Stimulated activated CD4-positive, alpha-beta T cell treated with anti-CD3 and anti-CD28 coated beads, Interleukin-12 subunit alpha, Interleukin-12 subunit beta, amount 100 ng/mL, for 48 hours (primary cell): ENCODE measurements at places on chromosomes 7 and 10.

DNA sequence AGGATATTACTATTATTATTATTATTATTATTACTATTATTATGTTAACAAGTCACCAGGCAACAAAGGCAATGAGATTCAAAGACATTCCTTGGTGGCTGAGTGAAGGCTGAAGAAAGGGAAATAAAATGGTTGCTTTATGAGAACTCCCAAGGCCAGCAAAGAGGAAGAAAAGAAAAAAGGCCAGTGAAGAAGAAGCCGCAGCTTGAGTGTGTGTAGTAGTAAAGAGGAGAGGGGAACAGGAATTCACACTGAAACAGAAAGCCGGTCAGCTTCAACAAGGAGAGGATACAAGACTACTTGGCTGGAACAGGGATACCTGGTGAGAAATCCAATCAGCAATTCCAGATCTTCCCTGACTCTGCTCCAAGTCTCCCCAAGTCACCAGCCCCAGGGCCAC, 42.4 kb downstream of the PLXNA4 start:
- DNase-seq, result no peak

DNA sequence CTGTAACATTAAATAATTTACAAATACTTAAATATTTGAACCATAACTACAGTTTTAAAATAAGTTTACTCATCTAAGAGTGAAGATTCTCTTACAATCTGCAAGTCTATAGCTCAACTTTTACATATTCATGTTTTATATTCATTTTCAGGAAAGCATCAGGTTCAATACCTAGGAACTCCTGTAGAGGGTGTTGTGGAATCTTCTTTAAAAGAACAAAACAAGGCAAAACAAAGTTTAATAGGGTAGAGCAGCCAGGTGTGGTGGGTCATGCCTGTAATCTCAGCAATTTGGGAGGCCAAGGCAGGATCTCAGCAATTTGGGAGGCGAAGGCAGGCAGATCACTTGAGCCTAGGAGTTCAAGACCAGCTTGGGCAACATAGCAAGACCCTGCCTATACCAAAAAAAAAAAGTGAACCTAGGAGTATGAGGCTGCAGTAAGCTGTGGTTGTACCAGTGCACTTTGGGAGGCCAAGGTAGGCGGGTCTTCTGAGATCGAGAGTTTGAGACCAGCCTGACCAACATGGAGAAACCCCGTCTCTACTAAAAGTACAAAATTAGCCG, 45.1 kb downstream of the ST8SIA6 start:
- DNase-seq, result no peak

DNA sequence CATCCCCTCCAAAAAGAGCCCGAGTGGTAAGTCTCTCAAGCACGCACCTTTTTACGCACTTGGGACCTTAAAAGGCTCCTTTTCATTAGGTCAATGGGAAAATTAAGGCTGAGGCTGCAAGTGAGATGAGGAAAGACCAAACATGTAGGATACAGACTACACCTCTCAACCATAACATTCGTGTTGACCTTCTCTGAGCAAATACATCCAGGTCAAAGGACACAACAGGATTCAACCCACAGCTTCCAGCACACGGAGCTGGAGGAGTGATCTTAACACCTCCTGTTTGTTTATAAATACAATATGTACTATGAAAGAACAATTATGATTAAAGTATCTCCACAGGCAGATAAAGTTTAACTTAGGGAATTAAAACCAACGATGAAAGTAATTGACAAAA, 9.7 kb downstream of the SFMBT2 start:
- no peak for DNase-seq

GRCh38 chr7:73517241-73517995, 4.7 kb downstream of the BAZ1B start:
- no peak for DNase-seq

DNA sequence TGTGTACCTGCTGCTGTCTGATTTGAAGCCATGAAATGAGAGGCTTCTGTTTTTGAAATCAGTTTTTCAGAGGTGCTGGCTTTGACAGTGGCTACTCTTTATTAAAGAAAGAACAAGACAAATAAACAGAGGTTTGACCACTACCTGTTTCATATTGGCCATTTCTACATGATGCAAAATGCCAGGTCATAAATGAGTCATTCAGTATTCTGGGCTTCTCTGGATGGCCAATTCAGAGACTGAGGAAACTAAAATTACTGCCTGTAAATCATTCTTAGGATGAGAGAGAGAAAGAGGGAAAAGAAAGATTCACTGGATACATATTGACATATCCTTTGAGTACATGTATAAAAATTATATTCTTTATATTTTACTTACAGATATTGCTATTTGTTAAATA, 303.3 kb upstream of the ETV1 start:
- DNase-seq, result no peak

- DNase-seq, result no peak
These were observed 222.2 kb upstream of the CXCL12 start for GRCh38 chr10:44607116-44607515.

DNA sequence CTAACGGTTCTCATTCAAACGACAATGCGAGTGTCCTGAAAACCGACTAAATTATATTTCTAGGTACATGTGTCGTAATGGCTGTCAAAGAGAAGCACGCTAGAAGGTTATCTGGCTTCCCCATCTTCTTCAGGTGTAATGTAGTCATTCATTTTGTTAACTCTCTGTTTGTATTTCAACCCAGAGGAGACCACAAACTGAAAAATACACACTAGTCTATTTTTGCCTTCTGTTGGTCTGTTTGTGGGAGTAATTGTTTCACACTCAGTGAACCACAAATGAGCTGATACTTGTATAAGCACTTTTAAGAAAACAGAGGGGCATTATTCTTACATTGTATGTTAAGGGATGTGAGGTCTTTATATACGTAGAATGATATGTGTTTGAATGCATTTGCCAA, 305.9 kb downstream of the GATA3 start:
- DNase-seq, result no peak

GRCh38 chr10:48383393-48383792, 76.9 kb downstream of the MAPK8 start:
- DNase-seq, result no peak

- no peak for DNase-seq
These were observed 21.9 kb upstream of the VIPR2 start for GRCh38 chr7:159166530-159166929.

GRCh38 chr10:114363745-114364454, 40.4 kb downstream of the AFAP1L2 start:
- no peak for DNase-seq

GRCh38 chr10:58143944-58144343, 123.8 kb downstream of the IPMK start:
- DNase-seq, result no peak

- DNase-seq, result no peak
These were observed 2.2 kb downstream of the ADCY1 start for GRCh38 chr7:45576249-45576929.

DNA sequence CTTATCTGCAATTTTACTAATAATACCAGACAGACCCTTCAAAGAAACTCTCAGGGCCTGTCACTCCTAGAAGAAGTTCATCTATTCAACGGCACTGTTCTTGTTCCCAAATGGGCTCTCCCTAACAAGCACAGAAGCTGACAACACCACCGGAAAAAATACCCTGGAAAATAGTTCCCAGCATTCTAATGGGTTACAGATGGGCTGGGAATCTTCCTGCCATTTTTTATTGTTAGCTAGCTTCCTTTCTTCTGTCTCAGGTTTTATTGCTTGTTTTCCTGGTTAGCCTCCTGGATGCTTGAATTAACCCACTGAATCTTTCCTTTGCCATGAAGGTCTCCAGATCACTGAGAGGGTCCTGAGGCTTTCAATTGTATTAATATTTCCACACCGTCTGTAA, 689.8 kb upstream of the NRP1 start:
- DNase-seq, result no peak

DNA sequence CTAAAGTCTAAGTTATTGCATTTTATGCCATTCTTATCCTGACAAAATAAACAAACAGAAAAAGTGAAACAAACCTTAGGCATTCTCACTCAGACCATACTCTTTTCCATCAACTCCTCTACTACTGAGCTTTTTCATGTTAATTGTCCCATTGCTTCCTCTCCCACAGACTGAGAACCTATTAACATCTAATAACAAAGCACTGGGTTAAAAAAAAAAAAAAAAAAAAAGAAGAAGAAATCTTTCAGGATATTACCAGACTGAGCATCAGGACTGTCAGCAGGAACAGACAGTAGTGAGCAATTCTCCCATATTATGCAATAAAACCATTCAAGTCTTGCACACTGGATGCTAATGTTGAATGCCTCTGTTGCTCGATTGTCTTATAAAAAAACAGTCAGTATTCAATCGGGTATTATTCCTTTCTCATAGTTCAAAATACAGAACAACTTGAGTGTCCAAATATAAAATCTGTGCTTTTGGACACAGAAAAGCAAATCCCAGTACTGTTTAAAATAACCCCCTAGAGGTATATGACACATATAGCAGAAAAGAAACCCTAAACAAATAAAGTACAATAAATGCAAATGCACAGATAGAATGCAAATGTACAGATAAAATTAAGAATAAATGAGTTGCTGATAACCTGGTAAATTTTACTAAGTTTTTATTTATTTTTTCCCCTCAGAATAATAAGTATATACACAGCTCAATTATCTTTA, 531.3 kb upstream of the LRRTM3 start:
- DNase-seq, result no peak

DNA sequence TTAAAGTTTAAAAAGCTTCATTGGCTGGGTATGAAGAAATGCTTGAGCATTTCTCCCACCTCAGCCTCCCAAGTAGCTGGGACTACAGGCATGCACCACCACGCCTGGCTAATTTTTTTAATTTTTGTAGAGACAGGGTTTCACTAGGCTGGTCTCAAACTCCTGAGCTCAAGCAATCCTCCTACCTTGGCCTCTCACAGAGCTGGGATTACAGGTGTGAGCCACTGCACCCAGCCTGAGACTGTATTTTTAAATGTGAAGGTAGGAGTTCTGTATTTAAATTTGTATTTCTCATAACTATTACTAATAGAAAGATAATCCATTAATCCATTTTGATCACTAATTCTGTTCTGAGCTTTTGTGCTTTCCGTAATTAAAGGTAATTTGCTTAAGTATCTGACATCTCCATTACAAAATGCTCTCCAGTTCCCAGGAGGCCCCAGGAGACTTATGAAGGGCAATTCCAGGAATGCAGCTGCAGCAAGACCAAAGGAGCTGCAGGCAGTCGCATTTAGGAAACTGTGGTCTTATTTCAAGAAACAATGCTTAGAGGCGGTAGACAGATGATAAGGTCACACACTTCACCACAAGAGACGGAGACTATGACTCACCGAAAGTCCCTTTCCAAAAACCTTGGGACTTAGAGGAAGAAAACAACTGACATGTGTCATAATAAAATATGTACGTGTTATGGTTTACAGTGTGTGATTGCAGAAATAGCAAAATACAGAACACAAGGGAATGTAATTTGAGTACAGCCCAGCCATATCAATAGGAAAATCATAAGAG, 23.3 kb downstream of the YAE1 start:
- DNase-seq, result peak; percentile 78

GRCh38 chr10:82668221-82668895, 793.4 kb downstream of the NRG3 start:
- DNase-seq, result no peak

- no peak for DNase-seq
These were observed 89.8 kb upstream of the LRRTM3 start for GRCh38 chr10:66836057-66836456.

DNA sequence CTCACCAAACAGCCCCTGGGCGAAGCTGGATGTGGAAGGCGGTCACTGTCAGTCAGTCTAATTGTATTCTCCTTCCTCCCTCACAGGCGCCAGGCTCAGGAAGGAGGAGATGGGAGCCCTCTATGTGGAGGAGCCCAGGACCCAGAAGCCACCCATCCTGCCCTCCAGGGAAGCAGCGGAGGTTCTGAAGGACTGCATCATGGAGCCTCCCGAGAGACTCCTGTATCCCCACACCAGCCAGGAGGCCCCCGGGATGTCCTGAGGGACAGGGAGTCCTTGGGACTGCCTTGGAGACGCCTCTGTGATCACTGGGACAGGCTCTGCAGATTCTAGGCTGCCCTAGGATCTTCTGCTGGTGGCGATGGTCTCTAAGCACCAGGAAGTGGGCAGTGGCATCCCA, 9.7 kb upstream of the ATP6V0E2 start:
- DNase-seq, result no peak

GRCh38 chr10:110562348-110562747, 5.1 kb upstream of the SMC3 start:
- no peak for DNase-seq

DNA sequence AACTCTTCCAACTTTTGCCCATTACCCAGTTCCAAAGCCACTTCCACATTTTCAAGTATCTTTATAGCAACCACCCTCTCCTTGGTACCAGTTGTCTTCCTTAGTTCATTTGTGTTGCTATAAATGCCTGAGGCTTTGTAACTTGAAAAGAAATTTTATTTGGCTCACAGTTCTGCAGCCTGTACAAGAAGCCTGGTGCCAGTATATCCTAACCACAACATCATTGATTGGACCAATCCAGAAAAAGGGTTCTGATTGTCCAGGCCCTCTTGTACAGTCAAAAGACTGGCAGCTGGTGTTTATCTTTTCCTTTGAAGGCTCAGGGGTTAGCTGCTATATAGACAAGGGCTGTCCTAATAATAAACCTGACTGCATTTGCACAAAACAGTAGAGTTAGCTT, 21.1 kb upstream of the ABCC2 start:
- DNase-seq, result no peak
